Stimulated activated CD8-positive, alpha-beta memory T cell treated with anti-CD3 and anti-CD28 coated beads, Interleukin-2, amount 100 ng/mL, for 1 hour (primary cell): ENCODE measurements at places on chromosomes 5 and 9.

DNA sequence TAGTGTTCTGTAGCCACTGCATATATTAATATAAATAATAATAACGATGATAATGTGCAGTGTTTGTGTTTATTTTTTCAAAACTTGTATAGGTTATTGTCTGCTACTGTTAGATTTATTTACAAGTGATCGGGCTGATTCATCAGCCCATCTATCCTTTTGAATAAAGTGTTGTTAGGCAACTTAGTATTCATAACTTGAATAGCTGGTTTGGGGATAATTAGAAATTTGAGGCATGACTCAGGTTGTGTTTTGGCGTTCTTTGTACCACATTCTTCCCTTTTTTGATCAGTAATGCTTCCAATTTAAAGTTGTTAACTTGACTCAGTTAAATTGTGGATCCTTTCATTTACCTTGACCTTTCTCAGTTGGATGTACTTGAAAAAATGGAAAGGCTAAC lies 69.7 kb downstream of the FOCAD start:
- DNase-seq, result no peak

GRCh38 chr5:142782976-142783530 lies 12.9 kb downstream of the ARHGAP26 start:
- no peak for DNase-seq

GRCh38 chr5:77168161-77168878 lies 42.2 kb upstream of the PDE8B start:
- no peak for DNase-seq

DNA sequence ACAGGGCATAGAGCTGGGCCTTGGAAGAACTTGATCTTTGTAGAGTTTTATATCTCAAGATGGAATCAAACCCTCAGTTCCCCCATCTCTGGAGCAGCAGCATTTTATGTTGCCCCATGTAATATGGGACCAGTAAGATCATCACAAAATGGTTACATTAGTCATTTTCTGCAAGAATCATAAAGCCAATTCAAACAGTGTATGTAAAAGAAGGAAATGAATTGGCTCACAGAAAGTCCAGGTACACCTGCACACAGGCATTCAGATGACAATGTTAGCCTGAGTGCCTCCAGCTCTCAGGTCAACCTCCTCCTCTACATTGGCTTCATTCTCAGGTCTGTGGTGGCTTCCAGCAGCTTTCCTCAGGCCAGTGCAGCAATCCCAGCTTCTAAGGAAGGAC lies 35.1 kb downstream of the CYFIP2 start:
- DNase-seq, result no peak

- no peak for DNase-seq
Measured at GRCh38 chr5:123028222-123028621, 8.3 kb downstream of the PPIC start.

DNA sequence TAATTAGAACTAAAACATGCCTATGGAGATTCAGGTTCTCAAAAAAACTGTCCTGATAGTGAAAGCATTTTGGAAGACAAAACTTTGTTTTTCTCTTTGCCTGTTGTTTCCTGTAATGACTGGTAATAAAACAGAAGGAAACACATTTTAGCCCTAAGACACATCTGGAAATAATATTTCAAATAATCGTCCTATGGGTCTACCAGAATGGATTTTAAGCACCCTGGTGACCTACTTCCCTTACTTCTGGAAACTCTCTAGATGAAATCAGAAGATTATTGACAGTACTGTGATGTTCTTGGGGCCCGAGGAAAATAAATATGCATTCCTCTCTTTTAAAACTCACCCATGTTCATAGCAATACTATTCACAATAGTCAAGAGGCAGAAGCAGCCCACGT lies 110.1 kb upstream of the TLE4 start:
- no peak for DNase-seq

- DNase-seq, result no peak
Measured at GRCh38 chr5:28234356-28234968, 1196.1 kb upstream of the CDH9 start.

- DNase-seq, result no peak
Measured at GRCh38 chr9:101632611-101633010, 37.8 kb upstream of the PPP3R2 start.

DNA sequence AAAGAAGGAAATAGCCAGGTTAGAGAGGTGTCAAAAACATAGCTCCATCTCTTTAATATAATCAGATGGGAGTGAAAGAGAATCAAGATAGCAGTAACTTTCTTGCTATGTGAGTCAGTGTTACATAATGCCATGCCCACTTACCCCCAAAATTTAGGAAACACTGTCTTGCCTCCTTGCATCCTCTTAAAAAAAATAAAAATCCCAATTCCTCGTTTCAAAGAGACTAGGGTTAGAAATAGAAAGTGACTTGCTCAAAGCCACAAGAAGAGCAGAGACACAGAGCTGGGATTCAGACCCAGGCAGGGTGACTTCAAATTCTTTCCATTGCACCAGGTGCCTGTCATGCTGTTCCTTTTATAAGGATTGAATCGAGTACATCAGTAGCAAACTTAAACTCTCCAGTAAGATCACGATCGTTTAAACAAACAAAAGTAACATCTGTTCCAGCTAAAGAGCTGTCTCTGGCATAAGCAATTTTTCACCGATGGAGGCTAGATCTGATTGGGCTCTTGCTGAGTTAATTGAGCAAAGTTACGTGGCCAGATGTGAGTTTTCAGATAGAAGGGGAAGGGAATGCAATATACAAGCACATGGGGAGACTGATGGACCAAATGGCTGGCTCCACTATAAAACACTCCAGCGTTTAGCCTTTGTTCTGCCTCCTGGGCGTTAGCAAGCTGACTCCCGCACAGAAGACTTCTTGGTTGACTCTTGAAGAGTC lies 176.9 kb downstream of the PALM2AKAP2 start:
- DNase-seq, result no peak

DNA sequence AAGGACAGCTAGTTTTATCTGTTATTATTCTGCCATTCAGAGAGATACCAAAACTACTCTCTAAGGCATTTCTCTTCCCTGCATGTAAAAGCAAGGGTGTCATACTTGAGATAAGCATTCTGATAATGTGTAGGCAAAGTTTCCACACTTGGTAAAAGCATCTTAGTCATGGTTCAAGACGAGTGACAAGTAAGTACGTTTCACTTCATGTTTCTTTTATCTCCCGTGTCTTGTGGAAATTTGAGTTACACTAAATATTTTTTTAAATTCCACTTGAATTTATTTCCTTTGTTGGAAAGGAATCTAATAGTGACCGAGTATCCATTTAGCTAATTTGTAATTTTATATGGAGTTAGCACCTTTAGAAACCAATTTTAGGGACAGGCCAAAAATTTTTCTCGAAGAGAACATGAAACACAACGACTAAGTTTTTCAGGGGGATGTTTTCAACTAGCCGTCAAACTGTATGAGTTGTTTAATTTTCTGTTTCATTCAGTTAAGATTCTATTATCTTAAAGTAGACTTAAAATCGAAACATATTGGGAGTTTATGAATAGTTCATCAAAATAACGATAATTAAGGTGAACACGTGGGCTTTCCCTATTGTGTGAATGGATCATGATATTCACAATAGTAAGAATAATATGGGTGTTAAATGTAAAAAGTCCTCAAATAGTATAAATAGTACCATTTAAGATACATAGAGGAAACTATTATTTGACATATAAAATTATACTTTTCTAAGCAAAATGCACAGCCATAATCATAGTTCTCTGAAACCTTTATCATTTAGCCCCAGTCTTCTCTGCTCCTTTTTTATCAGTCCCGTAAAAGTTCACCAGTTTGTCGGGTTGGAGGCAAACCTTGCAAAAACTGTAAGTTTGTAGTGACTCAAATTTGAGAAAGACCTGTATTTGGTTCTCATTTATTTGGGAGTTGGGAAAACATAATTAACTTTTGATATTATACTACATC lies 1.6 kb downstream of the RFESD start:
- DNase-seq, result no peak

DNA sequence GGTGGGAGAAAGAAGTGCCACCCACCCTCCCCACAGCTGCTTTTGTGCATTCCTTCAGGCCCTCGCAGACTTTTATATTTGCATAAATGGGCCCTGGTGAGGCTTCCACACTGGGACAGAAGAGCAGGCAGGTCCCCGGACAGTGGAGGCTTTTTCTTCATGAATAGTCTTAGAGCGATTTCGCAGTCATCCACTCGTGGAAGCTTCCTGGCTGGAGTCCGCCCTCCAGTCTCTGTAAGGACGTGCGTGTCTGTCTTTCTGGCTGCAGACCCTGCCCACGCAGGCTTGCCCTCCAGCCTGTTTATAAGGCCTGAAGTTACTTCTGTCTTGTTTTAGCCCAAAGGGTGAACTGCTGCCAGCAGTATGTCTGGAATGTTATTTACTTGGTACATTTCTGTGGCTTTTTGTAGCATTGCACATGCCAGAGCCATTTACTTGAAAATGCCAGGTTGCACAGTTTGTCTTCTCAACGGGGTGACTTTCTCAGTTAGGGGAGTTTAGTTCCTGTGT lies 195.7 kb downstream of the AOPEP start:
- DNase-seq, result no peak

DNA sequence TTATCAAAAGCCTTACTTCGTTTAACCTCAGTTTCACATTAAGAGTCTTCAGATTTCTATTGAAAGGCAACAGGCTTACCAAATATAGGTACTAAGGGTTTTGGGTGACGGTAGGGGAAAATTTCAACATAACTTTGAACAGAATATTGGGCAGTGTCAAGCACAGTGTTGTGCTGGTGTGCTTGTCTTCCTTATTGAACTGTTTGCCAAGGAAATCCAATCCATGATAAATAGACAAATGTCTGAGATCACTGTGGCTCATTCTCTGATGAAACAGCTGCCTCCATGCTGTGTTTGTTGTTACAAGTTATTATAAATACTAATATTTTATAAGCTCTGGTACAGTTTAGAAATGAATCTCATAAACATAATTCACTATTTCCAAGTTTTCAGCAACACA lies 730.1 kb downstream of the NR2F1-AS1 start:
- DNase-seq, result no peak

DNA sequence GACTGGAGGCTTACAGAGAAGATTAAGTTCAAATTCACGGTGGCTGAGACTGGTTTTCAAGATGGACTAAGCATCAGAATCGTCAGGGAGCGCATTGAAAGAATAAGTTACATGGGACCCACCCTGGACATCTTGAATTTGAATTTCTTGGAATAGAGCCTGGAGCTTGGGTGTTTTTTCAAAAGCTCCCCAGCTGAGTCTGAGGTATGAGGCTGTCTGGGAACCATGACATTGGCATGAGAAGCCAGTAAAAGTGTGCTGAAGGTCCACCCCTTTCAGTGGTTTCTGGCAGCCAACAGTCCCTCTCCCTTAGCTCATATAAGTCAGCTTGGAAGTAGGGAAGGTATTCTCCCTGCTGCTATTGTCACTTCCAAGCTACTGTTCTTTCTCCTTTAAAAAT lies 97.8 kb downstream of the MAST4 start:
- no peak for DNase-seq

DNA sequence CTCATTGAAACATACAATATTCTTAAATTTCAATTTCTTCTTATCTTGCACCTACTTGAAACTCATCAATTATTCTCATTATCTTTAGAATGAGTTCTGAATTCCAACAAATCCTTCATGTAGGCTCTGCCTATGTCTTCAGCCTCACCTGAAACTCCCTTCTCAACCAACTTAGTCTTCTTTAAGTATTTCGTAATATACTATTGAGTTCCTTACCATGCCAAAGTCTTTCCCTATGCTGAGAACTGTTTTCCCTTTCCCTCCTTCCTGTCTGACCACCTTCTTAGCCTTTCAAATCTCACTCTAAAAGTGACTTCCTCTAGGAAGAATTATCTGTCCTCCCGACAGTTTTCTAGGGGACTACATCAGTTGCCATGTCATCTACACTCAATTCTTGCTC lies 50.9 kb upstream of the ZFAND5 start:
- no peak for DNase-seq

- DNase-seq, result no peak
Measured at GRCh38 chr5:92945605-92946097, 635.4 kb downstream of the NR2F1-AS1 start.

GRCh38 chr9:7266911-7267595 lies 509.3 kb downstream of the KDM4C start:
- no peak for DNase-seq

- DNase-seq, result no peak
Measured at GRCh38 chr9:89887286-89887685, 282.5 kb downstream of the GADD45G start.

DNA sequence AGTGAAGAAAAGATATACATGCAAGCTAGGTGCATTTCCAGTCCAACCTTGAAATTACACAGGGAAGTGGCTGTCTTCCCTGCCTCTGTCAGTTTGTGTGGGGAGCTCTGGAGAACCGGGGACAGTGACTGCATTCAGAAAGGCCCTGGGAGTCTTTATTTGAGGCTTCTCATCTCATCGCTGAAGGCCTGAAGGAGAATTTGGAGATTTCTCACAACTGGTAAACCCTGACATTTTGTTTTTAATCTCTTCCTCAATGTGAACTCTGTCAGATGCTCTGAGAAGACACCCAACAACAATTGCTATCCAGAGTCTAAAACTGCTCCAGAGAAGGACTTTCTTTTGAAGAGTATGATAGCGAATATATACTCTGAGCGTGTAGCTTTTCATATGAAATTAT lies 33.0 kb downstream of the MACIR start:
- no peak for DNase-seq

- no peak for DNase-seq
Measured at GRCh38 chr5:179486596-179487051, 63.7 kb upstream of the RUFY1 start.

- no peak for DNase-seq
Measured at GRCh38 chr5:1521671-1522600, 1.8 kb downstream of the LPCAT1 start.

DNA sequence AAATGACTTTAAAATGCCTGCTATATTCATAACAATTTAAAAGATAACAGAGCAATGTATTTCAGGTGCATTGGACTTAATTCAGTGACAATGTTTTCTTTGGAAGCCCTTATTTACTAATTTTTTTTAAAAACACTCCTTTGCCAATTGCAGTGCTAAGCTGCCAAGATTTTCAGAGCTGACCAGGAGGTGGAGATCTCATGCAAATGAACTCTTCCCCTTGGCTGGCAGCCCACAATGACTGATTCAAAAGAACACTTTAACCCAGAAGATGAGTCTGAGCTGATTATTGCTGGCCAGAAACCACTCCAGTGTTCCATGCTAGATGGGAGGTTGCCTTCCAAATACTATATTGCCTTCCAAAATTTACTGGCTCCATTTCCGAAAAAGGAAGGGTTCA lies 128.3 kb upstream of the CCNH start:
- no peak for DNase-seq
